ENCODE measurements at places on chromosomes 16 and 17.

- DNase-seq = no peak
These were observed 2.4 kb downstream of the ARHGDIA start for GRCh38 chr17:81868674-81869220.

DNA sequence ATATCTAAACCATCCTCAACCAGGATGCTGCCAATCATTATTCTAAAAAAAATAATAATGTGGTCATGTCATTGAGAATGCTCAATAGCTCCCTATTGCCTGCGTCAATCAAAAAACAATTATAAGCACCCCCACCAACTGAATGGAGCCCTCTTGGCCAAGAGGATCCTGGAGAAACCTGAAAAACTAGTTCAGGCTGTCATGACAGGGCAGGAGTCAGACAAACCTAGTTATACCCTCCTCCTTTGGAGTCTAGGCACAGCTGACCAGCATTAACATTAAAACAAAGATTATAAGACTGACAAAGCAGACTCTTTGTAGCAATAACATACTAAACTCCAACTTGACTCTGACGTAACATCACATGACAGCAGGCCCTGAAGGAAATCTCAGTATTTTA, 119.2 kb upstream of the CCL2 start:
- DNase-seq = no peak

DNA sequence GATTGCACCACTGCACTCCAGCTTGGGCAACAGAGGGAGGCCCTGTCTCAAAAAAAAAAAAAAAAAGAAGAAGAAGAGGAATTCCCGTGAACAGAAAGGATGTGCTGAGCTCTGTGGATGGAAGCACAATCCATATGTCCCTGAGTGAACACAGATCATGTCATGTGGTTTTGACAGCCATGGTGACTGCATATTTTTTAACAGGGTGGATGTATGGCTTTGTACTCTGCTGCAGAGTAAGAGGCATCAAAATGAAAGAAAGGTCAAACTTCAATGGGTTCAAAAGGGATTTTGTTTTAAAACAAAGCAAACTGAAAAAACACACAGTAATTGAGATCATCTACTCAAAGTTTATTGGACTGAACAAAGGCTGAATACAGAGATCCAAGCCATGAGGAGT, 31.5 kb downstream of the MXRA7 start:
- DNase-seq = no peak

DNA sequence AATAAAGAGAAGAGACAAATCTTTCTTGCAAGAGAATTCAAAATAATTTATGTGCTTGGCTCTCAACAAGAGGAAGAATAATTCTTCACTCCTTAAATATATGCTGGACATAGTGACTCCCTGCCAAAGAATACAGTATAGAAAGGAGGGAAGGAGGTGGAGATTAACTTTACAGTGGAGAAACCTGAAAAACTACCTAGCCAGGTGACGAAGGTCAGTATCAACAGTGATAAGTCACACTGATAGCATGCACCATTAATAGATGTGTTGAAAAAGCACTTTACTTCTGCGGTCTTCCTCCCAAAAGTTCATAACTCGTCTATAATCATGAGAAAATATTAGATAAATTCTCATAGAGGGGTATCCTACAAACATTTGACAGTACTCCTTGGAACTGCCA, 21.4 kb downstream of the CBLN1 start:
- no peak for DNase-seq

GRCh38 chr16:17358846-17359245, 111.9 kb downstream of the XYLT1 start:
- DNase-seq = no peak

DNA sequence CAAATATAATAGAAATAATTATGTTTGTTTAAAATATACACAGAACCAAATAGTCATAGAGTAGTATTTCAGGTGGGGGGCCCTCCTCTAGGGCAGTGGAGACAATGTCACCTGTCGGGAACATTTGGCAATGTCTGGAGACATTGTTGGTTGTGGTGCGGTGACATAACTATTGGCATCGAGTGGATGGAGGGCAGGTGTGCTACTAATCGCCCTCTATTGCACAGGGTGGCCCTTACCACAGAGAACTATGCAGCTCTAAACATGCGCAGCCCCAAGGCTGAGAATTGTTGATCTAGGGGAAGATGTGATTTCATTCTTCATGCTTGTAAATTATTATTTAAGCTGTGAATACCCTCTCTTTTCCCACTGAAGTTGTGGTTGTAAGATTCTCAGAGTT, 594.0 kb downstream of the WWOX start:
- no peak for DNase-seq

GRCh38 chr17:32253117-32253611, 12.5 kb upstream of the RHBDL3 start:
- DNase-seq = peak; percentile 57

GRCh38 chr16:1771864-1772361, 570 bp upstream of the NME3 start:
- no peak for DNase-seq

GRCh38 chr16:66419527-66419926, 7.6 kb upstream of the BEAN1 start:
- no peak for DNase-seq

GRCh38 chr17:76689859-76690258, 20.9 kb downstream of the MXRA7 start:
- no peak for DNase-seq

DNA sequence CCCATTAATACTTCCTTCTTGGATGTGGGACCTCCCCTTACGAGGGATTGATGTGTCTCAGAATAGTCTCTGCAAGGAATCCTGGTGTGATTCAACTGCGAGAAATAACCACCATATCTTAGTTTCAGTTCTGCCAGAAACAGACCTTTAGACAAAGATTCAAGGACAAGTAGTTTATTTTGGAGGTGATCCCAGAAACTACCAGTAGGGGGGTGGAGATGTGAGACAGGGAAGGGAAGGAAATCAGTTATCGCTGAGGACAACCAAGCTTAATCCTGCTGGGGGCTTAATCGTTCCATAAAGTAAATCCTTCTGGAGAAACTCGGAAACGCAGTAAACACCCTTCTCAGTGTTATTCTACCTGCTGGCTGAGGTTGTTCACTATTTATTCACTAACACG, 5.0 kb upstream of the SDR42E1 start:
- no peak for DNase-seq

- no peak for DNase-seq
These were observed 432.4 kb downstream of the SOX9 start for GRCh38 chr17:72553051-72553755.

- no peak for DNase-seq
These were observed 6.4 kb downstream of the CASKIN2 start for GRCh38 chr17:75508931-75509361.

GRCh38 chr16:11990702-11991390, 14.3 kb downstream of the SNX29 start:
- no peak for DNase-seq

DNA sequence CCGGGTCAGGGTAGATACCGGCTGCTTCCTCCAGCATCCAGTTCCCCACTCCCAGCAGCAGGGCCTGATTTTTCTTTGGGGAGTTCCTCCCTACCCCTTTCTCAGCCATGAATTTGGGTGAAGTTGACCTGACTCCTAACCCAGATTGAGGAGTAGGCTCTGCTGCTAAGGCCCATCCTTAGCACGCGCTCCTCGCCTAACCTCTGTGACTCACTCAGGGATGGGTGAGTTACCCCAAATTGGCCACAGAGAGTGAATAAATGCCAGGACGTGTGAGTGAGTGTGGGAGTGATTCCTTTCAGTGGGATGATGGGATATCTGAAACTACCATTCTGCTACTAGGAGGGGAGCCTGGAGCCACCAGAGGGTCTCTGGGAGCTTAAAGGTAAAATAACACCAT, 28.9 kb upstream of the ABCC12 start:
- DNase-seq = no peak

GRCh38 chr17:69677130-69677529, 262.6 kb downstream of the MAP2K6 start:
- no peak for DNase-seq

- no peak for DNase-seq
These were observed 25.2 kb downstream of the NLRP1 start for GRCh38 chr17:5558815-5559785.

DNA sequence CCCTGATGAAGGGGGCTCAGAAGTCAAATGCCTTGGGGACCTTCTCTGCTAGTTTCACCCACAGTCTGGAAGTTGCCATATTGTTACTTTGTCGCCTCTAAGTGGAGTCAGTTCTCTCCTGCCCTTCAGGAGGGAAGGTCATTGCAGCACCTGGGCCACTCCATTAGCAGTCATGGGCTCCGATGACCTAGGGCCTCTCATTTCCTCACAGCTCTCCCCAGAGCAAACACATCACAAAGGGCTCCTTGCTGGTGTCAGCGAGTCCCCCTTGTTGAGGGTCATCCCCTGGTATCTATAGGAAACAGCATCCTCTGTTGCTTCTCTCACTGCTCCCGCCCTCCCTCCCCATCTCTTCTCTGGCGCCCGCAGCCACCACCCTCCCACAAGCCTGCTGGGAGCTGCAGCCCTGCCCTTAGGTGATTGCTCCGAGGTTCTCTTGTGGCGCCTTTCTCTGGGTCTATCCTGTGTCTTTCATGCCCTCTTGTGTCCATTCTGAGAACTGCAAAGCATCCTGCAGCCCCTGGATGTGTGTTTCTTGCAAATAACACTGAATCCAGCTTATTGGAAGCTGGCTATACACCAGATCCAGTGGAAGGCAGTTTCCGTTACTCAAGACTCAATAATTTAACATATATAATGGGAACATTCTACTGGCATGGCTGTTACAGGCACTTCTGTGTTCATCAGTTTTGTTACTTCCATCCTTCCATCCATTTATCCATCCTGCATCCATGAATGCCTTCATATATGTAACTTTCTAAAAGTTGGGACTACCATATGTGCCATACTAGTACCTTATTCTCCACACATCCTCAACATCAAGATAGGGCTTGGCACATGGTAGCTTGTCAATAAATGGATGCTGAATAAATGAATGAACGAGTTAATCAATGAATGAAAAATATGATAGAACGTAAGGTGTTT, 21.2 kb downstream of the PDILT start:
- peak; percentile 61 for DNase-seq

DNA sequence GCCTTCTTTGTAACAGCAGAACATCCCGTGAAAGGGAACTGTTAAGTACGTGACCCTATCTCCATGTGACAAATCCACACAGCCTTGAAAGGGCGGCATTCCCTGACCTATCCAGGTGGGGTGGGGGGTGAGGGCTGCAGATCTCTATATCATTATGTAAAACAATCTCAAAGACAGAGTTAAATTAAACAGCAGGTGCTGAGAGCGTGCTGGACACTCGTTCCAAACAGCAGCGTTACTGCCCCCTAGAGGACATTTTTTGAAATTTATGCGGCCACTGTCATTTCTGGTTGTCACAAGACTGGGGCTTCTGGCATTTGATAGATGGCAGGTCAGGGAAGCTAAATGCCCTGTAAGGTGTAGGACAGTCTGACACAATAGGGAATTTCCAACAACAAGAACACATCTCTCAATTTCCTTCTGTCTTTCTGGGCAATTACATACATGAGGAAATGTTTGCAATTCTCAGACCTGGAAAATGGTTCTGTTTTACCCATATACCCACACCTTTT, 6.7 kb upstream of the SLC25A39 start:
- DNase-seq = peak; percentile 50

- no peak for DNase-seq
These were observed 248.7 kb downstream of the SNX29 start for GRCh38 chr16:12225255-12225654.

- DNase-seq = no peak
These were observed 5.5 kb downstream of the ODF4 start for GRCh38 chr17:8345052-8345690.

DNA sequence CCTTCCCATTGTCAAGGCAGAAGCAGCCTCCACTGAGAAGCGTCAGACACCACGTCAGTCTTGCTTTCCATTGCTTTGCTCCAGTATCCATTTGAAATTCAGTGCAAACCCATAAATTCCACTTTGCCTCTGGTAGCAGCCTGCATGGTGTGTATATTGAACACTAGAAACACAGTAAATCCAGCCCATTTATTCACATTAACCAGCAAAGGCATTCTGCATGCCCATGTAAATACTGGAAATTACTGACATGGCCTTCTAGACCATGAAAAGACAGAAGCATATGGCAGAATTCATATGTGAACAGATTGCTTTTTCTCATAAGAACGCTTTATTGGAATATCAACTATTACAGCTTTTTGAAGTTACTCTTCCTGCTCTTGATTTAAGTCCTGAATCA, 595.0 kb downstream of the WWOX start:
- no peak for DNase-seq

DNA sequence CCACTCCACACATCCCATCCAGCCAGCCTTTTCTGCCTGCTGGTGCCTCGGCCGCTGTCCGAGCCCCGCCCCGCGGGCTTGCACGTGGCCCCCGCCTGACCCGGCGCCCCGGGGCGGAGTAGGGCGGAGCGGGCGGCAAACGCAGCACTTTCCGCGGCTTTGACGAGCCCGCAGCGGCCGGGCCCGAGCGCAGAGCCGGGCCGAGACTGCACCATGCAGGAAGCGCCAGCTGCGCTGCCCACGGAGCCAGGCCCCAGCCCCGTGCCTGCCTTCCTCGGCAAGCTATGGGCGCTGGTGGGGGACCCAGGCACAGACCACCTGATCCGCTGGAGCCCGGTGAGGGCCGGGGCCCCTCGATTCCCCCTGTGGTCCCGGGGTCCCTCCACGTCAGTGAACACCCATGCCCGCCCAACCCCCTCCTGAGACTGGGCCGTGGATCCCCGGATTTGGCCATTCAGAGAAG, at the start of gene HSF4:
HSF4 (plus strand) TSS at position 147 of the 463 bp plus-strand sequence; CDS start at position 214, 67 bp downstream.
- DNase-seq = no peak

DNA sequence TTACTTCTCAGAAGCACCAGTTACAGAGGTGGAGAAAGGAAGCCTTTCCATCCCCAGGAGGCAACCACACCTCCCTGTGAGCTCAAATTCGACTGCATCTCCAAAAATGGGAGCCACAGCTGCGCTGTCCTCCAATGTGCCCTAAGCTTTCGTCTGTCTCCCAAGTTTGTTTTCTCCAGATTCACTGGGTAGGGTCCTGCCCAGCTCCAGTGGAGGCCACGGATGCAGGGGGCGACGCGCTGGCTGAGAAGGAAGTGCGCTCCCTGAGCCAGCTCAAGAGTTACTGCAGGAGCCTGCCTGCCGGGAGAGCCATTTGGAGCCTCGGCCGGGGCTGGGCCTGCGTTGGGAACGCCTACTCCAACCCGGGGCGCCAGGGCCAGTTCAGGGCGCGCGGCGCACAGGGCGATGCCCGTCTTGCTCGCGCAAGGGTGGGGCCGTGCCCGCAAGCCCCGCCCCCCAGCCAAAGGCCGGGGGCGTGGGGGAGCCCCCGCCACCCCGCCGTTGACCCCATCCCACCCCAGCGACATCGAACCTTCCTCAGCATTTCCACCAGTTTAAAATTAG, 19.5 kb downstream of the SIAH1 start:
- DNase-seq = peak; percentile 64

- DNase-seq = peak; percentile 50
These were observed 252.3 kb downstream of the SNX29 start for GRCh38 chr16:12228602-12229499.

- no peak for DNase-seq
These were observed 4.0 kb upstream of the SCRN2 start for GRCh38 chr17:47844814-47845715.

GRCh38 chr16:53601961-53602360, 99.0 kb upstream of the AKTIP start:
- DNase-seq = no peak

GRCh38 chr16:81136390-81137335, 40.5 kb upstream of the GCSH start:
- no peak for DNase-seq

GRCh38 chr16:59878999-59879398, 1144.9 kb upstream of the GOT2 start:
- no peak for DNase-seq
